Astrocyte of the hippocampus (primary cell): ENCODE measurements at places on chromosomes 7 and 10.

- no peak for DNase-seq
Observed at GRCh38 chr7:132574223-132574622, 2.0 kb downstream of the PLXNA4 start.

- no peak for DNase-seq
Observed at GRCh38 chr7:82163586-82163985, 280.0 kb downstream of the CACNA2D1 start.

GRCh38 chr10:43596546-43596945 lies 9.7 kb upstream of the ZNF485 start:
- no peak for DNase-seq

DNA sequence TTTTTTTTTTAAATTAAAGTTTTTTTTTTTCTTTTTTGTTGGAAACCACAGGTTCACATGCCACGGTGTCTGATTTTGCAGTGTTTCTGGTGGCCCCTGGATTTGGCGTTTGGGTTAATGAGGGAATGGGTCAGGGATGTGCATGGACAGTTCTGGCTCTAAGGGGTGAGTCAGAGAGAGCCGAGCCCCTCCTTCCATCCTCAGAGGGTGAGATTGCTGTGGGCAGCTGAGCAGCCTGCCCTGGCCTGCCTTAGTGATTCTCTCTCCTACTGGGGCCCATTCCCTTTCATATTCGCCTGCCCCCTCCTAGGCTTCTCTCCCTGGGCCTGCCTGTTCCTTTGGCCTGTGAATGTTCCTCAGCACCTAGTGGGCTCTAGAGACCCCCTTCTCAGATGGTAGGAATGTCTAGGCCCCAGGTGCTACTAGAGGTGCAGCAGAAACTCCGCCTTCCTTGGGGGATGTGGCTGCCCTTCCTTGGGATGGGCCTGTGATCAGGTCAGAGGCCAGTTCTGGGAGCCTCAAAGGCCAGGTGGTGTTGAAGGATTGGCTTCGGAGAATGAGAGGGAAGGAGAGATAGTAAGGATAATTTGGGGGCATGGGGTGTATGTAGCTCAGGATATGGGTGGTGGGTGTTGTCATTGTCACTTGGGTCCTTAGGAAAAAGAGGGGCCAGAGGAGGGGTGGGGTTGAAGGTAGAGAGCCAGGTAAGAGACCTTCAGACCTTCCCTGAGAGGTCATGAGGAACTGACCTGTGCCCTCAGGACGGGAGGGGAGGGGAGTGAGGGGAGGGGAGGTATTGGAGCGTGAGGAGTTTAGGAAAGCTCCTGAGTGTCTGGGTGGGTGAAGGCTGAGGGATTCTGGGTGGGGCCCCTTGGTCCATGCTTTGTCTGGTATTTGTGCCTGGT lies 19.8 kb downstream of the TSPAN14 start:
- DNase-seq = no peak

- DNase-seq = no peak
Observed at GRCh38 chr7:24968165-24968564, 11.8 kb downstream of the OSBPL3 start.

GRCh38 chr10:5449823-5450222 lies 37.5 kb downstream of the NET1 start:
- peak; percentile 76 for DNase-seq

GRCh38 chr10:126242397-126243260 lies 145.6 kb downstream of the ADAM12 start:
- DNase-seq = peak; percentile 82

- DNase-seq = peak; percentile 41
Observed at GRCh38 chr7:100430493-100431285, 1.1 kb downstream of the MEPCE start.

GRCh38 chr7:129771201-129771927 lies 159.8 kb downstream of the NRF1 start:
- DNase-seq = no peak

GRCh38 chr10:43234471-43235041 lies 32.3 kb downstream of the RASGEF1A start:
- no peak for DNase-seq

DNA sequence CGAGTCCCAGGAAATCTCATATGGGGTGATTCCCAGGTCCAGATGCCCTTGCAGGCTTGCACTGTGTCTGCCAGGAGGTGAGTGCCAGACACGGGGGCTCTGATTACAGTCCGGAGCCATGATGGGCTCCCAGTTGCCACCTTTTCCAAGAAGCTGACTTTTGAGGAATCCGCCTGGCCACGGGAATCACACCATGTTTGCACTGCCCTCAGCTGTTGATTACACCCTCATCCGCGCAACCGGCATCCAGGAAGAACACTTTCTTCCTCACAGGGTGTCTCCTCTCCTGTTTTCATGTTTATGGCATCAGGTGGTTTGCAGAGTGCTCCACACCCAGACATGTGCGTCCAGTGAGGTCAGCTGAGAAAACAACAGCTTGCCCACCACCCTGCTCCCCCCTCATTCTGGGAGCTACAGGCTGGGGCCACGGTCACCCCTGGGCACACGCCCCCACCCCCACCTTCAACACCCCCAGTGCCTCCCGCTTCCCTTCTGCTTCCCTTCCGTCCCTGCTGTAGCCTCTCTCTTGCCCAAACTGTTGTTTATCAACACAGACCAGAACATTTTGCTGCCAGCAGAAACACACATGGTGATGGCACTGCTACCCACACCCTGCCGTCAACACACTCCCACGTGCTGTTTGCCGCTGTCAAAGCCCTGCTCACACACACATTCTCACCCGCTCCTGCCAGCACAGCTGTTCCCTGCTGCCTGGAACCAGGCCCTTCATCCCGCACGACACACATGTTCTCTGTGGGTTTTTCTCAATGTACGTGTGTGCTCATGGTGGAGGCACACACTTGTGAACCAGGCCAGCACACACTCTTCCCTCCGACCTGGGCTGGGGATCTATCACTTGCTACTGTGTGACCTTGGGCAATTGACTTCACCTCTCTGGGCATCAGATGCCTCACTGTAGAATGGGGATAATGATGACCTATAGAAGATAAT lies 35.8 kb downstream of the DDIT4 start:
- no peak for DNase-seq

DNA sequence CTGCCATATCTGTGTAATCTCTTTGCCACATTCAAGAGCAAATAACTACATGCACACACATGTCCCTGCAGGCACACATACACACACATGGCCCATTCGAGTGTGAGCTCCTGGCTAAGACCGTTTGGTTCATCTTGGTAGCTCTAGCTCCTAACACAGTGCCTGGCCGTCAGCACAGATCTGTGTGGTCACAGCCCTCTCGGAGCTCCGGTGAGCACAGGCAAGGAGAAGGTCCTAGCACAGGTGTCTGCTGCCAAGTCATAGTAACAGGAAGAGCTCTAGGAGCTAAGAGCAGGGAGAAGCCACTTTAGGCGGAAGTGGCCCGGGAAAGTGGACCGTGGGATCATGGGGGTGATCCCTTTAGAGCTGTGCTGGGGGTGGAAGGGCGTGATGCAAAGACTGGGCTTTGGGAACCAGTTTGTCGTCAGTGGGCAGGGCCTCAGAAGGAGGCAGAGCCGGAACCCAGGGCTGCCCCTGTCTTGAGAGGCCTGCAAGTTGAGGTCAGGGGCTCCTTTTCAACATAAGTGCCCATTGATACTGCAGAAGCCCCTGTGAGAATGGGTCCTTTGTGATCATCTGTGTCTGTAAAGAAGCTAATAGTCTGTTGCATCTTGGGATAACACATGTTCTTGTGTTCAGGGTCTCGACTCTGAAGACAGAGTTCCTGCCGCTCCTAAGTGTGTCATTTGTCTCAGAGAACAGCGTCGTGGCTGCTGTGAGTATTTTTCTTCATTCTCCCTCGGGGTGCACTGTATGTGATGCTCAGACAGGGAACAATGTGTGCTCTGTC lies 16.6 kb upstream of the ARPC1B start:
- DNase-seq = no peak

DNA sequence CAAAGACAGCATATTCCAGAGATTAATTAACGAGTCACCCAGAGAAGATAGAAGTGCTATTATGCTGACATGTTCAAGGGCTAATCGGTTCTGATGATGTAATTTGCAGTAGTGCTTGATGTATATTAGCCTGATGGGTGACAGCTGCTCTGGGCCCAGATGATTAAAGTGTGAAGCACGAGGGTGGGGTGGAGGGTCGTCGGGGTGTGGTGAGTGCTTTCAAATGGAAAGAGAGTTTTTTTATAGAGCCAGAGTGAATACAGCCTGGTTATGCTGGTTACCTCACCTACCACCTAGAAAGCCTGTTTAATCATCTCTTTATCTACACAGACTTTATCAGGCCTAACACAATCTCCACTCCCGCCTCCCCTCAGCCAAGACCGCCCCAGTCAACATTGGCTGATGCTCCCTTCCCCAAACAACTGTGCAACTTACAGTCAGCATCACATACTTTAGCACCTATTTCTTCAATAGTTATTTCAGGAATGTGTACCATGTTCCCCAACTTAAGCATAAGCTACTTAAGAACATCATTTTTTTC lies 11.5 kb upstream of the STN1 start:
- DNase-seq = peak; percentile 14

- DNase-seq = no peak
Observed at GRCh38 chr7:1569440-1569832, 396 bp downstream of the PSMG3 start.

DNA sequence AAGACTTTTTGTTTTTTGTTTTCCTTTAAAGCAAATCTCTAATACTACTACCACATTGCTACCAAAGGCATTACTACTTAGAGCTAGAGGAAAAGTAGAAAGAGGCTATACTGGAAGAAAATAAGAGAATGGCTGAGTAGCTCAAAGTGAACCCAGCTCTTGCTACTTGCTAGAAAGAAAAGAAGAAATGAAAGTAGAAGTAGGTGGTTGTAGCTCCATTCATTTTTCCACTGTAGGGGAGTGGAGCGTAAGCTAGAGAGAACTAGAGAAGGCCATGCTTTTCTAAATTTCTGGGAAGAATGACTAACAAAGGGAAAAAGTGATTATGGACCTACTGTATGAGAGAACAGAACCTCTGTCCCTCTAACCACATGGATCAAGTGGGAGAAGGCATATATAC lies 184.4 kb downstream of the PON1 start:
- no peak for DNase-seq

- no peak for DNase-seq
Observed at GRCh38 chr10:6648894-6649720, 69.0 kb upstream of the PRKCQ start.

DNA sequence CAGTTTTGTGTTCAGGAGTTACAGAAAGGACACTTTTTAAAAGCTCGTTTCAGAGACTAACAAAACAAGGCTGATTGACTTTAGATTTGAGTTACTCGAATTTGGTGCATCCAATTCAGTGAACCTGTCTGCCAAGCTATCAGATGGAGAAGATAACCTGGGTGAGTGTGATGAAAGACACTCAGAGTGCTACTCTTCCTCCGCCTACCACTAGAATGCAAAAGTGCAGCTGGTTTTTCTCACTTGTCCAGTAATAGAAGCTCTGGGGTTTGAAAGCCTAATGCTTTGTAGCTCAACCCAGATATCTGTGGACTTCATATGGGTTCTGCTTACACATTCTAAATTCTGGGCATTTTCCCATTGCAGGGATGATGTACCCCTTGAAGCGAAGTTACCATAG lies 82.8 kb upstream of the NPY start:
- no peak for DNase-seq

GRCh38 chr7:32221736-32222135 lies 151.5 kb upstream of the PDE1C start:
- DNase-seq = no peak

DNA sequence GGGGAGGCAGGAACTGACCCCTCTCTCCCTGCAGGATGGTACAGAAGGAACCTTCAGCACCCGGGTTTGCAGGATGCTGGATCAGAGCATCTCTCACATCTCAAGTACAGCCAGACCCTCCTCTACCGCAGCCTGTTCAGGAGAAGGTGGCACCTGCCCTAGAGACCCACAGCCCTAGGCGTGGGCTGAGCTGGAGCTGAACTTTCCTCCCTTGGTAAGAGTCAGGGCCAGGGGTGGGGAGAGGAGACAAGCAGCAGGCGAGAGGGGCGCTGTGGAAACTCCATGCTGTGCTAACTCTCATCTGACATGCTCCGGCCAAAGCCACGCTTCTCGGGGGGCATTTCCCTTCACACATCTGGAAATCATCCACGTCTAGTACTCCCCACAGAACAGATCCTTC lies 154.4 kb downstream of the DIP2C start:
- no peak for DNase-seq

DNA sequence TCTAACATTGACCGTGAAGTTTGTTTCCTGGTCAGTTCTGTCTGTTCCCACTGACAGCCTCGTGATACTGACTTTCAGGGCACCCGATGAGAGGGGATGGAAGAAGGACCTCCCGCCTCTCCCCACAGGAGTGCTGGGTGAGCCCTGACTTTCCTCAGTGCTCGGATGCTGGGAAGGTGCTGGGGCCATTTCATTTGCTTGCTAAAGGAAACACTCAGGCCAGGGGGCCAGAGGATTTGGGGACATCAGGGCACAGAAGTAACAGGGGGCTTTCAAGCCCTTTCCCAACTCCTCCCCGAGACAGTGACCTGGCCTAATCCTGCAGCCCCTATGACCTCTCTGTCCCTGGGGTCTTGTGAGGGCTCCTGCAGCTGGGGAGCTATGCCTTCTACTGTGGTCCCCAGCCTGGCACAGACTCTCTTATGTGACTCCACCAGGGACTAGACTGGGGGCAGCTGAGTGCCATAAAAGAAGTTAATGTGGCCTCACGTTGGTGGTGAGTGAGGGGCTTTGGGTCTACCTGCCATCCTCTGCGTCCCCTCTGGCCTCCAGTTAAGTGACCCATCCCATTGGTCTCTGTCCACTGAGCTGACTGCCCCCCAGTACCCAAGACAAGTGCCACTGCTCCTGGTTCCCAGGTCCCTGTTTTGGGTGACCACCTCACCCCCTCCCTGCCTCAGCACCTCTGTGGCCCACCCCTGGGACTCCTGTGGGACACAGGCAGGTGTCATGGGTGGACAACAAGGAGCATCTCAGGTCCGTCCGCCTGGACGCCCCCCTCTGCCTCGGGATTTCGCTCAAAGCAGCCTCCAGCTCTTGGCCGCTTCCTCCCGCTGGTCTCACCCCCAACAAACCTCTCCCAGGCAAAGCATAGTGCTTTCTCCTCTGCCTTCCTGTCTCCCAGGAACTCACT lies 33.4 kb upstream of the HSPA12A start:
- DNase-seq = no peak

- DNase-seq = no peak
Observed at GRCh38 chr7:92963566-92963965, 127.2 kb upstream of the CDK6 start.

DNA sequence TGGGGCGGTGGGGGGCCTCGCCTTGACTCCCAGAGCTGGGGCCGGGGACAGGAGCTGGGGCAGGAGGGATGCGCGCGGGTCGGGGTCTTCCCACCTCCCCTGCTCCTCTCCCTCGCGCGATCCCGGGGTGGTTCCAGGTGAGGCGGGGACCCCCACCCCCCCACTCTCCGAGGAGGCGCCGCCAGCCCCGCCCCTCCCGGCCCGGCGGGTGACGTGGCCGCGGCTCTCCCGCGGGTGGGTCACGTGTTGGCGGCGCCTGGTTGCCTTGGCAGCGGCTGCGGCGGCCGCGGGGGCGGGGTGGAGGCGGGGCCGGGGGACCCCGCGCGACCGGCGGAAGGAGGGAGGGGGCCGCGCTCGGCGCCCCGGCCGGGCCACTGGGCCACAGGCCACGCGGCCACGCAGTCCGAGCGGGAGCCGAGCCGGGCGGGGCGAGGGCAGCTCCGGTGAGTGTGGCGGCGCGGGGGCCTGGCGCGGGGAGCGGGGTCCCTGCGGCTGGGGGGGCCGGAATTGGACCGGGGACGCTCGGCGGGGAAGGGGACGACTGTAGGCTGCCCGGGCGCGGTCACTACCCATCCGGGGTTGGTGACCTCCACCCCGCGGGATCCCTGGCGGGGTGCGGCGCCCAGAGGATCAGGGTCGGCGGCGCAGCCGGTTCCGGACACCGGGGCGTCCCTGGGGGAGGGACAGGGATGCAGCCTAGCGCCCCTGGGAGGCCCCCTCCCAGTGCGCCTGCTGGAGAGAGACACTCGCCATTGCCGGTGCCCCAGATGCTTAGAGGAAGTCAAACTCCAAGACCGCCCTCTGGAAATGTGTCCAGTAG lies at the start of gene ORAI2:
Gene ORAI2, plus strand, starts transcription at position 357 of the 820 bp plus-strand sequence. CDS start 5,382 bp downstream, outside the sequence.
- DNase-seq = peak; percentile 92
